NCI-H446 (cell line): ENCODE measurements at places on chromosomes 7 and 10.

DNA sequence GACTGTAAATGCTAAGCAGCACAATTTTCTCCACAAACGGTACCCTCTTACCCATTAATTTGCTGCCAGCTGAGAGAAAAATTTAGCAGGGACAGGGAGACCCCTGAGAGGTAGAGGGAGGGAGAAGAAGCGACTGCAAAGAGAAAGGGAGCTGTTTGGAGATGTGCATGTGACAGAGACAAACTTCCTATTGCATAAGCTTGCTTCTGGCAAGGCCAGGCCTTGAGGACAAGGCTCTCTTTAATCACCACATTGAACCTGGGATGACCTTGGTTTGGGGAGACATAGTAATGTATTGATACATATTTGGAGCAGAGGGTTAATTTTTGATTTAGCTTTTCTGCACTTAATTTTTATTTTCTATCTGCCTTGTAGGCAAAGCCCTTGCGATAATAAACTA, 31.1 kb upstream of the HIBADH start:
- DNase-seq, result no peak

DNA sequence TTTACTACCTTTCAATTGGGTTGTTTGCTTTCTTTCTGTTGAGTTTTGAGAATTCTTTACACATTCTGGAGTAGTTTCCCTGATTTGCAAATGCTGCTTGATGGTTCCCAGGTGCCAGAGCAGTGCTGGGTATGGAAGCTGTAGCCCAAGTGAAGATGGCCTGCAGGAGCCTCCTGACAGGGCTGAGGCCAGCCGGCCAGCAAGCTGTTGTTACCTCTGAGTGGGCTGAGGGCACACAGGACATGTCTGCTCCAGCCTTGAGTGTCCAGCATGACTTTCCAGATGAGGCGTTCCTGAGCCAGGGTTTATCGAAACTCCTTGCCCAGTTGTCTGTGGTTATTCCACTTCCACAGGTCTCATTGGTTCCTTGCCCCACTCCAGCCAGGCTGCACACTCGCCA, 164.6 kb upstream of the TNS3 start:
- DNase-seq, result no peak

- no peak for DNase-seq
Measured at GRCh38 chr10:26781797-26782196, 79.0 kb downstream of the ABI1 start.

DNA sequence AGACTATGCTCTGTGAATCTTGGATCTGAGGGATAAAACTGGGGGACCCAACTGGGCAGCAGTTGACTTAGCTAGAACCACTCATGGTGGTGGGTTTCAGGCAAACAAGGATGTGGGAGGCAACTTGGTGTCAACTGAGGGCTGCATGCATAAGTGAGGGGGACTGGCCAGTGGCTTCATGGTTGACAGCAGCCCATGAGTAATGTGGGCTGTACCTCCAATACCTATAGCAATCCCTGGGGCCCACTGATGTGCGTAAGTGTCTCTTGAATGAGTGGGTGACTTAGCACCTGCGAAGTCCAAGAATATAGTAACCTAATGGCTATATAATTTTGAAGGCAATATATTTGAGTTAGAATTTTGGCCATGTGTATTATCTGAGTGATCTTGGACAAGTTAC, 13.7 kb upstream of the MAP3K8 start:
- DNase-seq, result no peak

DNA sequence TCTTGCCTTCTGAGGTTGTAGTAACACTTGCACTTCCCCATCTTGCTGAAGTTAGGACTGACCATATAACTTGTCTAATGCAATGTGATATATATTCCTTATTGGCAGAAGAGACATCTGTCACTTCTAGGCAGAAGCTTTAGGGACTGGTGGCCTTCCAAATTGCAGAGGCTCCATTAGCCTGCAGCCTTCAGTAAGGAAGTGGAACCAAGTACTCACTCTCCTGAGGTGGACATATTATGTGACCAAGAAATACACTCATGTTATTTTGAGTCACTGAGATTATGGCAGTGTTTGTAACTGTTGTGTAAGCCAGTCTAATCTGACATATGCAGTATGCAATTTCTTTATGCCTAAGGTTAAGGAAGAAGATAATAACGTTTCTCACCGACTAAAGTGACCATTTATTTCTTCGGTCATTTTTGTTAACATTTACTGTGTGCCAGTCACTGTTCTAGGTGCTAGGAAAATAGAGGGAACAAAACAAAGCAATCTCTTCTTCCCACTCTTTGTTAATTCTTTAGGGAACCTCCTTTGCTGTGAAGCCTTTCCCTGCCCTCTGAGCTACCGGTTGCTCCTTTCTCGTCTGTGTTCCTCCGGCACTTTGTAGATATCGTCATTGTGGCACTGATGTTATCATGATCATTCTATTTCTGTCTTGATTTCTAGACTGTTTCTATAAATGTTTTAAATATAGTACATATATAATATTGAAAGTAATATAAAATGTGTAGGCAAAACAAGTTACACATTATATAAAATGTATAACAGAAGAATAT, 52.9 kb upstream of the HBP1 start:
- DNase-seq, result no peak

DNA sequence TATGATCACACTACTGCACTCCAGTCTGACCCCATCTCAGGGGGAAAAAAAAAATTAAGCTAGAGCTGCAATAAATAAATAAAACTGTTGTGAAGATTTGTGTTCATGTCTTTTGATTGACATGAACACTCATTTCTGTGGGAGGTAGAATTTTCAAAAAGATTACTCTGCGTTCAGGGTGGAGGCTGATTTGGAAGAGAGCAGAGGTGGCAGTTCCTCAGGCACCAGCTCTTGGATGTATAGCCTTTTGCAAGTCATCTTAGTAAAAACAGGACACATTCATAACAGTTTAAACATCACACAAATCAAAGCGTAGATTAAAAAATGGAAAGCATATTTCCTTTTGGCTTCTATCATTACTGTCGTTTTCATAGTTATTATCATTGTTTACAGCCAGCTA, 243.5 kb upstream of the LRGUK start:
- DNase-seq, result no peak

DNA sequence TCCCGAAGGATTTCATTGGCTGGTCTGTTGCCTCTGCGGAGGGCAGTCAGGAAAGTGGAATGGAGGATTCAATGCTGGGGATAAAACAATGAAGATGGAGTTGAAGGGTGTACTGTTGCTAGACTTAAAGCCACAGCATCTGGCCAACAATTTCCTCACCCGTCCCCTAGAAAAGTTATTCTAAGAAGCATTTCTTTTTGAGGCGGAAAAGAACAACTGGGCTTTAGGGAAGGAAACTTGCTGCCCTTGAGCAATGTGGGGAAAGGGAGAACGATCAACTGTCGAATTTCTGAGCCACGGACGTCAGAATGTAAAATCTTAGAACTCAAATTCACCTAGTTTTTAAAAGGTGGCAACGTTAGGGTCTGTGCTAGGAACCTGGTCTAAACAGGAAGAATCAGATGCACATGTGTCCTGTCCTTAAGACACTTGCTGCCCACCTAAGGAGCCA, 664 bp downstream of the FMC1 start:
- DNase-seq, result no peak

GRCh38 chr10:126027692-126028091, 131.3 kb downstream of the FANK1 start:
- no peak for DNase-seq

- no peak for DNase-seq
Measured at GRCh38 chr7:3089493-3089892, 45.8 kb upstream of the CARD11 start.

GRCh38 chr10:16566202-16566805, 44.6 kb upstream of the C1QL3 start:
- no peak for DNase-seq

- DNase-seq, result no peak
Measured at GRCh38 chr10:128539510-128540127, 413.4 kb upstream of the MKI67 start.

DNA sequence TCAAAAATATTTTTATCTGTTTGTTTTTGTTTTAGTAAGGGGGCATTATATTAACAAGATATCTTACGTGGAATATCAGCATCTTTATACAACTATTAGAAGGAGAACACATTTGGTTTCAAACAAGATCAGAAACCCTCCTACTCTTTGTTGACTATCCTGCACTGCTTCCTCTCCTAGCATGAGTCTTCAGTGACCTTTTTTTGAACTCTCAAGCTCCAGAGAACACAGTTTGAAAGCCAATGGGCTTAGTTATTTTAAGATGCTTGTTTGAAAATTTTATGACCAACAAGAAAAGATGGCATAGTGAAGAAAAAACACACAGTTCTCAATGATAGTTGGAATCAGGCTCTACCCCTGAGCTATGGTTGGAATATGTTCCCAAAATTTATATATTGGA, 37.2 kb upstream of the RTKN2 start:
- no peak for DNase-seq

GRCh38 chr10:96440361-96441292, 73.1 kb downstream of the TLL2 start:
- no peak for DNase-seq
